RWPE1 (cell line): ENCODE measurements at places on chromosomes 11 and 22.
A peak's percentile ranks its signal among the peaks of the same experiment; 100 is the strongest.

DNA sequence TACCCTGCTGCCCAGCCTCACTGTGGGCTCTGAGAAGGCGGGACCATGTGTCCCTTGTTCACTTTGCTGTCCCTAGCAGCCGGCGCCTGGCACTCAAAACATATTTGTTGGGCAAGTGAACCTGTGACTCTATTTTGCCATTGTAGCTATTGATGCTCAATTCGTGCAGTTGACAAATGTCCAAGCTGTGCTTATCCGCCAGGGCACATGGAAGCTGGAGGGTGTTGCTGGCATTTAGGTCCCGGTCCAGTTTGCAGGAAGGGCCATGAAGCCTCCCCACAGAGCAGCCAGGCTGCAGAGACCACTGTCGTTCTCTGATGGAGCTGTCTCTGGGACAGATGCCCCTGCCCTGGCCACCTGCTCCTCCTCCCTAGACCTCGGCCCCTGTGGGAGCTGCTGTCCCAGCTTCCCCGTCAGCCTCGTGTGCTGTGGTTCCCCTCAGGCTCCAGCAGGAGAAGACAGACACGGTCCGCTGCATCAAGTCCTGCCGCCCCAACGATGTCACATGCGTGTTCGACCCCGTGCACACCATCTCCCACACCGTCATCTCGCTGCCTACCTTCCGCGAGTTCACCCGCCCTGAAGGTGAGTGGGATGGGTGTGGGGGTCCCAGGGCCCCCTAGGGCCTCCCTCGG lies 71.5 kb downstream of the FBLN1 start:
- no peak for DNase-seq

DNA sequence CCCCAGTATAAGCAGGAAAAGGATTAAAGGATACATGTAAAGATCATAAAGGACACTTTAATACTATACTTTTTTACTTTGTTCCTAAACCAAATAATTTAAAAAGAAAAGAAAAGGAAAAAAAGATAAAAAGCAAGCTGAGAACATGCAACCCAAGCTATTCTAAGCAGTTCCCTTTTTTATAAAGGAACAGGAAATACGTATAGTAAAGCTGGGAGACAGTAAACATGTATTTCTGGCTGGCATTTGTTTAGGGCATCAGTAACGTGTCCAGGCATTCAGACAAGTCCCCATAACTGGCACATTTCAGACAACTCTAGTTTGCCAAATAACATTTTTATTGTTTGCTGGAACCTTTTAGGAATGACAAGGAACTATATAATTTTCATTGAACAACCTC lies 24.9 kb downstream of the BCO2 start:
- DNase-seq: no peak

- DNase-seq: no peak
Measured at GRCh38 chr11:19694796-19695345, 17.8 kb upstream of the NAV2 start.

GRCh38 chr22:24482575-24482974 lies 12.6 kb upstream of the UPB1 start:
- peak; percentile 60 for DNase-seq

DNA sequence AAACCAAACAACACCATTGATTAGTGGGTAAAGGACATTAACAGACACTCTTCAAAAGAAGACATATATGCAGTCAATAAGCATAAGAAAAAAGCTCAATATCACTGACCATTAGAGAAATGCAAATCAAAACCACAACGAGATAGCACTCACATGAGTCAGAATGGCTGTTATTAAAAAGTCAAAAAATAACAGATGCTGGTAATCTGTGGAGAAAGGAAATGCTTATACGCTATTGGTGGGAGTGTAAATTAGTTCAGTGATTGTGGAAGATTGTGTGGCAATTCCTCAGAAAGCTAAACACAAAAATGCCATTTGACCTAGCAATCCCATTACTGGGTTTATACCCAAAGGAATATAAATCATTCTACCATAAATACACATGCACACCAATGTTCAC lies 182.6 kb downstream of the TRPC6 start:
- DNase-seq: no peak
